ENCODE measurements at places on chromosomes 13 and 19. TPM values are rescaled to one million over a fixed set of nuclear protein-coding genes. Genes with fewer than 3 reads are reported as not detected.

DNA sequence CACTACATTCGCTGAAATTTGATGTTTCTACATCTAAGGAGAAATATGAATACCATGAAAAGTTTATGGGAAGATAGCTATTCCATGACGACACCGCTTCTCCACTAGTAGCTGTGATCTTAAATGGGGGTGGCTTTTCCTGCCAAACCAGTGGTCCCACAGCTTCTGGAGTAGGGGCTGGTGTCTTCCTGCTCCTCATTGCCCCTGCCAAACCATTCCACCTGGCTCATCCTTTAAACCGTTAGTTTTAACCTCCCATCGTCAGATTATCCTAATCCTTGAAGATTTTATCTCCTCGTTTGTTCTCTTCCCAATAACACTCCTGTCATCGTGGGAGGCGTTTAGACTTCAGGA is 568 bp upstream of the ZNF230 start:
- H3K27ac ChIP-seq, result peak overlapping the region; percentile 79
- H3K36me3 ChIP-seq, result no peaks in the 10 kb centered on the region
- peaks cover 13% of the 10 kb centered on the region for H3K4me1 ChIP-seq
- H3K27me3 ChIP-seq, result no peaks in the 10 kb centered on the region

DNA sequence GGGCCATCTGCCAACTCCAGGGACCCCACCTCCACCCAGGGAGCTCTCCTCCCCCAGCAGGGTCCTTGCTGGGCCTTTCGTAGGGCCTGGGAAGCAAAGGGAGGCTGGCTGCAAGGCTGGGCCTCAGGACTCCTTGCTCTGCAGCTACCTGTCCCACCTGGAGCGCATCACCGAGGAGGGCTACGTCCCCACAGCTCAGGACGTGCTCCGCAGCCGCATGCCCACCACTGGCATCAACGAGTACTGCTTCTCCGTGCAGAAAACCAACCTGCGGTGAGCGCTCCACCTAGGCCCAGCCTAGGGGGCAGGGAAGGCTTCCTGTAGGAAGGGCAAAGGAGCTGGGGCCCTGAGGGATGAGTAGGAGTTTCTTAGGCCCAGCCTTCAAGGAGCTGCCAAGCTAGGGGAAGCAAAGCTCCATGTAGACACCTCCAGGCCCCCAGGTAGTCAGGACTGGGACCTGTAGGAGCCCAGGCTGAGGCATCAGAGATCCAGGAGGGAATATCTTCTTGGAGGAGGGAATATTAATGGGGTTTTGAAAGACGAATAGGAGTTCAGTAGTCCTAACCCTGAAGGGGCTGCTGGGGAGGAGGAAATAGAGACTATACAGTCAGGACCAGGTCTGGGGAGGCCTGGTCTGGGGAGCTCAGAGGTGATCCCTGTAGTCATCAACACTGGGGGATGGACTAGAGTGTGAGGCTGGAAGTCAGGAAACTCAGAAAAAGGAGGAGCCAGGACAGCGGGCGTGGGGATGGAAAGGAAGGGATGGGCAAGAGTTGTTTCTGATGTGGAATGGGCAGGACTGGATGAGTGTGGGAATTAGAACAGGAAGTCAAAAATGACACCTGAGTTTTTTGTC is 16.0 kb downstream of the GNA15 start:
- no peak for DNase-seq
- H3K27ac ChIP-seq, result no peak overlapping the region
- peaks cover 4% of the 10 kb centered on the region for H3K27me3 ChIP-seq

DNA sequence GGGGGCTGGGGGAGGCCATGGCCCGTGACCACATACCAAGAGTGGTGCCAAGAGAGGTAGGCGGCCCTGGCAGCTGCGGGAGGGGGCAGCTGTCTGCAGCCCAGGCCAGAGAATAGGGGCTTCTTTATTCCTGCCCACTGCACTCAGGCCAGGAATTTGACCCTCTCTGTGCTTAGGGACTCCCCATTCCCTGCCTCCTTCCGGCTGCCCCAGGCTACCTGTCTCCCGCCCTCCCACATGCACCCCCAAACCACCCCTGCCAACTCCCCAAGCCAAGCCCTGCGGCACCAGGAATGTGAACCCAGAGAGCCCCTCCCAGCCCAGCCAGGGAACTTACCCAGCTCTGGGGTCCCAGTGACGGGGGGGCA is 687 bp downstream of the PLEKHA4 start:
- no peak overlapping the region for H3K27ac ChIP-seq
- DNase-seq, result no peak
- peaks cover 4% of the 10 kb centered on the region for H3K4me1 ChIP-seq

DNA sequence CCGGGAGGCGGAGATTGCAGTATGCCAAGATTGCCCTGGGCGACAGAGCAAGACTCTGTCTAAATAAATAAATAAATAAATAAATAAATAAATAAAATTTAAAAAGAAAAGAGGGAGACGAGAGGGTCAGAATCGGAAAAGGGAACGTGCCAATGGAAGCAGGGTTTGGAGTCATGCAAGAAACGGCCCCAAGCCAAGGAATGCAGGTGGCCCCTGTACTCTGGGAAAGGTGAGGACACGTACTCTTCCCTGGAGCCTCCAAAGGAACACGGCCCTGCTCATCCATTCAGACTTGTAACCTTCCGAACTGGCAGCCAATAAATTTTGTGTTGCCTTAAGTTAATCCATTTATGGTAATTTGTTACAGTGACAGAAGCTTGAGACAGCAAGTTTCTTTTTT is 19.9 kb upstream of the PNMA8C start:
- peaks cover 20% of the 10 kb centered on the region for H3K4me1 ChIP-seq
- DNase-seq, result no peak
- no peaks in the 10 kb centered on the region for H3K36me3 ChIP-seq
- H3K4me3 ChIP-seq, result no peak overlapping the region

GRCh38 chr19:33368074-33368864 is 5.2 kb upstream of the CEBPG start:
- no peaks in the 10 kb centered on the region for H3K27me3 ChIP-seq
- no peak overlapping the region for H3K4me3 ChIP-seq
- no peak overlapping the region for H3K27ac ChIP-seq
- no peaks in the 10 kb centered on the region for H3K36me3 ChIP-seq
- no peak for DNase-seq

Gene PDX1
- 25.1 TPM for total RNA-seq

Gene CHST8
- 0.26 TPM for total RNA-seq

Gene TMEM238
- total RNA-seq, result 12.5 TPM

Gene DNAAF3
- 1.6 TPM for total RNA-seq

Gene KIR3DL2
- not detected for total RNA-seq

Gene DDA1
- total RNA-seq, result 3.3 TPM

Gene ACTN4
- 143 TPM for total RNA-seq

Gene ZNF823
- total RNA-seq, result 4.7 TPM

Gene MCF2L
- 37.4 TPM for total RNA-seq

Measured in body of pancreas (tissue), 4 donors.